ENCODE measurements at places on chromosomes 3 and 15.

DNA sequence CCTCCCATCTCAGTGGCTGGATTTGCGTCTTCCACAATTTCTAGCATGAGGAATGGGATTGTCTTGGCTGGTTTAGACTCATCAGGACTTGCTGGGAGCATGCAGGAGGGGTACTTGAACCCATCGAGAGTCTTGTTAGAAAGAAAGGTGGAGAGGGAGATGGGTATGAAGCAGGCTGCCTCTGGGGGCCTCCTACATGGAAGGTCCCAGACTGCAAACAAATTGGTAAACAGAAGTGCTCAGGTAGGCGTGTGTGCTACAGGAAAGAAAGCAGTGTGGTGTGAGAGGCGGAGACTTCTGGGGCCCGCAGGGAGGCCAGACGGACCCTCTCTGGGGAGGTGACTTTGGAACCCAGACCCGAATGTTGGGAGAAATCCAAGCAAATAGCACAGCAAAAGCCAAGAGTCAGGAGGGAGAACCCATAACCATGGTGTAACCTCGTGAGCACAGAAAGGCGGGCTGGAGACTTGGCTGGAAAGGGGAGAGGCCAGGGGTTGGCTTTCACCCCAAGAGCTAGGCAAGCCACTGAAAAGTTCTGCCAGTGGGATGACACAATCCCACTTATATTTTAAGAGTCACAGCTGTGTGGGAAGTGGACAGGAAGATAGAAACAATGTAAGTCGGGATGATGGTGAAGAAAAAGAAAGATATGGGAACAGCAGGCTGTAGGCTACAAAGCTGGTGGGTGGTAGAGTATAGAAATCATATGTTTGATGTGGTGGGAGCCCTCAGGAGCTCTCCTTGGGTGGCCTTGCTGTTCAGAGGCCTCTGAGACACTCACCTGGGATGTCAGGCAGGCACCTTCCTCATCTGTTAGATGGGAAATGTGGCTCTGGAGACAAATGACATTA is 130.1 kb upstream of the PRR20G start:
- DNase-seq: no peak

- DNase-seq: peak; percentile 20
These were observed 21.7 kb upstream of the TBC1D21 start for GRCh38 chr15:73851689-73852088.

GRCh38 chr3:123653221-123653682 is 68.4 kb upstream of the HACD2 start:
- DNase-seq: peak; percentile 32

DNA sequence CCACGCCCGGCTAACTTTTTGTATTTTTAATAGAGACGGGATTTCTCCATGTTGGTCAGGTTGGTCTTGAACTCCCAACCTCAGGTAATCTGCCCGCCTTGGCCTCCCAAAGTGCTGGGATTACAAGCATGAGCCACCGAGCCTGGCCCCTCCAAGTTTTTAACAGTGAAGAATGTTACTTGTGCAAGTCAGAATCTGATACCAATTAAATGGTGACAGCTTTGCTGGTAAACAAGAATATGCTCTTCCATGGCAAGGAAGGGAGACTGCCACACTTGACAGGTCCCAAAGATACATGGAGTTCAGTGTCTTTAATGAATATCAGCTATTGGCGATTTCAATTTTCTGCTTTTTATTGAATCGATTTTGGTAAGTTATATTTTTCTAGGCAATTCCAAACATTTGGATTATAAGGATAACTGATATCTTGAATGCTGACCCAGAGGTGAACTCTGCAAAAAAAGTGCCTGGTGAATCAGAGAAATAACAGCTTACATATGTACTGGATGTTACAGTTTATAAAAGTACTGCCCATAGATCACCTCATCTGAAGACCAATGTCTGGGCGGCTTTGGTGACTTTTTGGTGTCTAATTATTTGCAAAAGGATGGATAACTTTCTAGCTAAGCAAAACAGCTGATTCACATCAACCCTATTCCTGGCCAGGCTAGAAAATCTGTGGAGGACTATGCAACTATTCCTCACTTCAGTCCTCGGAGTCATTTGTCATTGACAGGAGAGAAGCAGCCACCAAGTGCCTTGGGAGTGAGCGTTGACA is 1.2 kb downstream of the PARP16 start:
- no peak for DNase-seq

GRCh38 chr3:27483117-27484014 is 818 bp downstream of the SLC4A7 start:
- DNase-seq: peak; percentile 75

DNA sequence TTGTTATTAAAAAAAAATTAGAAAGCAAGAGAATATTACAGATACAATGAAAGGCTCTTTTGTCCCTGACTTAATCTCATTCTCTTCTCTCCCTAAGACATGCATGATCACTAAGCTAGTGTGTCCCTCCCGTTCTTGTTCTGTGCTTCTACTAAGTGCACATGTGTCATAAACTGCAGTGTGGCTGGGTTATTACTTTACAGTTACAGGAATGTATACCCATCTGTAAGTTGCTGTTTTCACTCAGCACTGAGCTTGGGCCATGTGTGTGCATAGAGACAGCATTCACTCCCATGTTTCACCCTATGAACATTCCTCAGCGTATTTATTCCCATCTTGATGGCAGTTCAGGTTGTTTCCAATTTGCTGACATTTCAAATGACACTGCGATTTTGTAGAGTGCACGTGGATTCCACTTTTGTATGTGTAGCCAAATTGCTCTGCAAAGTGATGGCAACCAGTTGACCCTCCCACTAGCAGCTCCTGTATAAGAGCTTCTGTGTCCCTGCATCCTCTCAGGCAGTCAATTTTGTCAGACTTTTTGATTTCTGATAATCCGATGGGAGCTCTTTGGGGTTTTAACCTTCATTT is 145.8 kb upstream of the UBE2E1 start:
- DNase-seq: no peak

GRCh38 chr3:171817074-171817800 is 7.0 kb upstream of the PLD1 start:
- DNase-seq: no peak

- peak; percentile 23 for DNase-seq
These were observed 1.9 kb downstream of the CBLB start for GRCh38 chr3:105866656-105867653.

- no peak for DNase-seq
These were observed 17.4 kb downstream of the PGBD4 start for GRCh38 chr15:34119291-34119690.

DNA sequence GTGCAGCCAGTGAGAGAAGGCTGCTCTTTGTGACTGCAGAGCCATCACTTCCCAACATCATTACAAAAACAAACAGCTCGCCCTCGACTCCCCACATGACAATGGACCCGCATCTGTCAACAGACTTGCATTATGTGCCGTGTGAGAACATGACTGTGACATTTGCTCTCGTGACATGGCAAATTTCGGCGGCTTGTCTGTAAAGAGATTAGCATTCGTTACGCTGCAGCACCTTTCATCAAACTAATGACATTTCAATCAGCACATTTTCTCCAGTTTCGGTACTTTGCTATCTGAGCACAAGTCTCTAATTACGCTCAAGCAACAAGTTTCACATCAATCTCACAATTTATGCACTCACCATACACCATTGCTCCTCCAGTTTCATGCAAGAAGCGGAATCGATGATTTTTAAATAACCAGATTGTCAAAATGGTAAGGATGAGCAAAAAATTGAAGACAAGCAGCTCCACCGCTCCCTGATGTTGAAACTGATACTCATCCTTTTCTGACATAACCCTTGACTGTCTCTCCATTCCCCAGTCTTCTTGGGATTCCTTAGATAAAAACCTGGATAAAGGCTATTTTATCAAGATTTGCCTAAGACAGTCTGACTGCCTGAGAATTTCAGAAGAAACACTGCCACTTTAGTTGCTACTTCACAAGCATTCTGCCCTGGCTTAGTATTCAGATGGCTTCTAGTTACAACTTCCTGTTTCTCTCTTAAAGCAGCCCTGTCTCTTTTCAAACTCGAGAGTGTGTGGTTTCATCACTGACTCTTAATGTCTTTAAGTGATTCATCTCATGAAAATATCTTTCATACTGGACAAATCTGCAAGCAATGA is at the start of gene SLC9A9:
TSS of gene SLC9A9 (minus strand) at position 682 of the 845 bp plus-strand sequence. CDS start at position 536, 146 bp downstream.
- DNase-seq: peak; percentile 87

- DNase-seq: no peak
These were observed 46.4 kb downstream of the MOBP start for GRCh38 chr3:39513791-39514369.

GRCh38 chr15:41104234-41104633 is 11.8 kb downstream of the INO80 start:
- DNase-seq: no peak

GRCh38 chr3:128845119-128845777 is 34.2 kb upstream of the ACAD9 start:
- no peak for DNase-seq

- DNase-seq: no peak
These were observed 441.3 kb downstream of the TBL1XR1 start for GRCh38 chr3:176755977-176756376.

DNA sequence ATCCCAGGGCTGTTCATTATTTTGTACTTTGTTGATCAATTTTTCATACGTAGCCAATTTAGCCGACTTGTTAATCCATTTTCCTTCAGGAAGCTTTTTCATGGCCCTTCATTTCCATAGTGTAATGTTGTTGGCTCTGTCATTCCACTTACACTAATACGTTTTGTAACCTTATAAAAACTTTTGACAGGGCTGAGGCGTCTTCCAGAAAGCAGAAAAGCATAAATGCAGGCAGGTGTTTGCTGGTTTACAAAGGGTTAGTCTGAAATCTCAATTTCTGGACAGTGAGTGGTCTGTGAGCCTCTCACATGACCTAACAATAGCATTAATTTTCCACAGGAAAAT is 444.0 kb downstream of the OTOL1 start:
- DNase-seq: no peak

DNA sequence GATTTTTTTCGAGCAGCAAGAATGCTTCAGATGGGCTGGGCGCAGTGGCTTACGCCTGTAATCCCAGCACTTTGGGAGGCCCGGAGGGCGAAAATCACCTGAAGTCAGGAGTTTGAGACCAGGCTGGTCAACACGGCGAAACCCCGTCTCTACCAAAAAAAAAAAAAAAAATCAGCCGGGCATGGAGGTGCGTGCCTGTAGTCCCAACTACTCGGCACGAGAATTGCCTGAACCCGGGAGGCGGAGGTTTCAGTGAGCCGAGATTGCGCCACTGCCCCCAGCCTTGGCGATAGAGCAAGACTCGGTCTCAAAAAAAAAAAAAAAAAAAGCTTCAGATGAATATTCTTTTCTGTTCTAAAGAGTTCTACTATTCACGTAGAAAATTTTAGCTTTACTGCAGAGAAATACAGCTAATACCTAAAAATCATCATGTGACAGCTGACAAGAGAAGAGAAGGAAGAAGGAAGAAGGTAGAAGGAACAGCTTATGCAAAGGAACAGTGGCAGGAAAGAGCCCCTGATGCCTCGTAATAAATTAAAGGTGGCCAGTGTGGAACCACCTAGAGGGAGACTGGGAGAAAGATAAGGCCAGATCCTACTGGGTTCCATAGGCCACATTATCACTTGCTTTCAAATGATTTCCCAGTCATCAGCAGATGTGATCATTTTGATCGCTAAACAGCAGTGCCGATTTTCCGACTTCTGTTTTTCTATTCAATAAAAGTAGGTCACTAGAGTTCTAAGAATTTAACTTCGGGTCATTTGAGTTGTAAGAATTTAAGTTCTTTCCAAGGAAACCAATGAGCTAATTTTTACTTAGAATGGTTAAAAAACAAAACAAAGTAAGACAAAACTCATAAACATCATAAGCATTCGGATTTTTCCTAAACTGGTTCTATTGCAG is 1.5 kb downstream of the CMTM6 start:
- peak; percentile 42 for DNase-seq

- no peak for DNase-seq
These were observed 276.9 kb upstream of the IL12A start for GRCh38 chr3:159711560-159712333.

GRCh38 chr3:8441969-8442559 is 59.6 kb upstream of the LMCD1 start:
- peak; percentile 5 for DNase-seq

GRCh38 chr3:45981346-45982074 is 14.1 kb downstream of the FYCO1 start:
- no peak for DNase-seq

DNA sequence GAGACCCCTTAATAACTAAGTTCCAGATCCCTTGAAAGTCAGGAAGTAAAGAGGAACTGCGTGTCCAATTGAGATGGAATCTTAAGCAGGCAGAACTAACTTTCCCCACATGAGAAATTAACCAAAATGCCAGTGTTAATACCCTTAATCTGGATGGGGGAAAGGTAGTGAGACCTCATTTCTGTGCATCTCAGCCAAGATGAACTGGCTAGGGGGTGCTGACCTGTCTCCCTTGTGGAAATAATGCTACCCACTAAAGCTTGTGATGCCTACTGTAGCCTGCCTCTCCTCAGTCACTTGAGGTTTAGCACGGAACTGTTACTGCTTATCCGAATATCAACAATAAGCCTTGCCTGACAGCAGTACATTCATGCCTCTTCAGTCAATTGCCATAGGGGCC is 15.1 kb downstream of the BOC start:
- no peak for DNase-seq

- no peak for DNase-seq
These were observed 153.2 kb downstream of the MEIS2 start for GRCh38 chr15:36947035-36947719.

- DNase-seq: no peak
These were observed 143.9 kb downstream of the ZNF609 start for GRCh38 chr15:64604319-64604718.

GRCh38 chr3:168659015-168659414 is 563.3 kb upstream of the GOLIM4 start:
- DNase-seq: no peak

DNA sequence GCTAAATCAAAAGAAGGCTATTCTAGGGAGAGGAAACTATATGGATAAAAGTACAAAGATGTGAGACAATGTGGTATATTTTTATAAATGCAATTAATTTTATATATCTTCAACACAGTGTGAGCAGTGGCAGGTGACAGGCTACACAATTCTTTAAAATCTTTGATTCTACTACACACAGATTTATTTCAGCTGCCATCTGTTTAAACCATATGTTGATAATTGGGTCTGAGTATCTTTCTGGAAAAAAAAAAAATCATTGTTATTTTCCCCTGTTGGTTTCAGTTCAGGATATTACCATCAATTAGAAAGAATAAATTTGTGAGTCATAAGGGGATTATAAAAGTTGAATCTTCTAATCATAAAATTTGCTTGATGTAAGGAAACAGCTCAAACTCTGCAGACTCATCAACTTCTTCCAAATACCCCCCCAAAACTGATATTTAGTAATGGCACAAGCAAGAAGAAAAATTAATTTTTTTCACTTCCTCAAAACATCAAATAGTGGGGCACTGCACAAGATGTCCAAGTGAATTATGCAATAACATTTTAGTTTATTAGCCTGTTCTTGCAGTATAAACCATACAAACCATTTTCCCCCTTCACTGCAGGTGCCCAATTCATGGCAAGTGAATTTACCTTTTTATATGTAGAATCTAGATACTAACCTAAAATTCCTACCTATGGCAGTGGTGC is 12.0 kb downstream of the PIERCE2 start:
- DNase-seq: peak; percentile 58

DNA sequence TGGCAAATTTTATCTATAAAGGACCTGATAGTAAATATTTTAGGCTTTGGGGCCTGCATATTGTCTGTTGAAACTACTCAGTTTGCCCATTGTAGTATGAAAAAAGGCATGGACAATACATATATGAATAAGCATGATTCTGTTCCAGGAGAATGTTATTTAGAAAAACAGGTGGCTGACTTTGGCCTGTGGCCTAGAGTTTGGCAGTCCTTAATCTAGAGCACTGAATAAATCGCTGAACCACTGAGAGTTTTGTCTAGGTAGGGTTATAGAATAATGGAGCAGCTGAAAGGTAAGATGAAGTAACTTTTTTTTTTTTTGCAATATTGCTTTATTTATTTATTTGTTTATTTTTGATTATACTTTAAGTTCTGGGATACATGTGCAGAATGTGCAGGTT is 75.0 kb downstream of the LRRC49 start:
- no peak for DNase-seq

Measured in AML-193 (cell line).